ENCODE measurements at places on chromosomes 16 and 17.

DNA sequence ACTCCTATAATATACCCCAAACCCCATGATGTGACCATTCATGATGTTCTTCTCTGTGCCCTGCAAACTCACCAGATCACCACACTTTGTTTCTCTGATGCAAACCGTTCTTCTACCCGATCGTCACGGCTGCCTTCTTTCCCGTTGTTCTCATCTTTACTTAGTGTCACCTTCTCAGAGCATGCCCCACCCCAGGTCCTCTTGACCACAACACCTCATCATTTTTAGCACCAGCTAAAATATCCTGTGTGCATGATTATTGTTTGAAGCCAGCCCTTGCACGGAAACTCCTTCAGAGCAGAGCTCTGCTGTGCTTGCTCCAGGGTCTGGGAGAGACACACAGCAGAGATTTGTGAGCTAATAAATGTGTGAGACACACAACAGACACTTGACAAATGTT lies 38.9 kb upstream of the CREBBP start:
- no peak for DNase-seq

- DNase-seq, result no peak
Measured at GRCh38 chr17:69533481-69534234, 119.2 kb downstream of the MAP2K6 start.

DNA sequence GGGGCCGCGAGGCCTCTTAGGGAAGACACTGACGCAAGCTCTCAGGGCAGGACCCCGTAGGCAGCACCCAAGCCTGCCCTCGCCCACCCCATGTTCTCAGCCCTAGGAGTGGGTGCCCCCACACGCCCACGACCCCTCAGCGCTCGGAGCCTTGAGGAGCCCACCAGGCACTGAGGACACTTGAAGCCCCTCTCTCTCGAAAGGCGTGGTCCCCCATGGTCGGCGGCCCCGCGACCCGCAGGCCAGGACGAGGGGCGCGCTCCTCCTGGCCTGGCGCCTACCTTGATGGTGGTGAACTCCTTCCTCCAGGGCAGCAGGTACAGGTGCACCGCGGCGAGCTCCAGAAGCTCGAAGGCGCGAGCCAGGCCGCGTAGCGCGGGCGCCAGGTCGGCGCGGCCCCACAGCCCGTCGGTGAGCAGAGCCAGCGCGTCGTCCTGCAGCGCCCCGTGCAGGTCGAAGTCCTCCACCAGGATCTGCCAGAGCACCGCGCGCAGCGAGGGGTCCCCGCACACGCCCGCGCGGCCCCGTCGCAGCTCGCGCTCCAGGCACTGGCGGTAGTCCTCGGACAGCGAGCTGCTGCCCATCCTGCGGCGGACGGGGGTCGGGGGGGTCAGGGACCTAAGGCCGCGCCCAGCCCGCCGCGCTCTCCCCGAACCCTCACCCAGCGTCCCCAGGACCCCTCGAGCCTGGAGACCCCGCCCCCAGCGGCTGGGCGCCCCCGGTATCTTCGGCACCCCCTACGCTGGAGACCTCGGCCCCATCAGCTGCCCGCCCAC lies 668 bp downstream of the SPATA2L start:
- no peak for DNase-seq

DNA sequence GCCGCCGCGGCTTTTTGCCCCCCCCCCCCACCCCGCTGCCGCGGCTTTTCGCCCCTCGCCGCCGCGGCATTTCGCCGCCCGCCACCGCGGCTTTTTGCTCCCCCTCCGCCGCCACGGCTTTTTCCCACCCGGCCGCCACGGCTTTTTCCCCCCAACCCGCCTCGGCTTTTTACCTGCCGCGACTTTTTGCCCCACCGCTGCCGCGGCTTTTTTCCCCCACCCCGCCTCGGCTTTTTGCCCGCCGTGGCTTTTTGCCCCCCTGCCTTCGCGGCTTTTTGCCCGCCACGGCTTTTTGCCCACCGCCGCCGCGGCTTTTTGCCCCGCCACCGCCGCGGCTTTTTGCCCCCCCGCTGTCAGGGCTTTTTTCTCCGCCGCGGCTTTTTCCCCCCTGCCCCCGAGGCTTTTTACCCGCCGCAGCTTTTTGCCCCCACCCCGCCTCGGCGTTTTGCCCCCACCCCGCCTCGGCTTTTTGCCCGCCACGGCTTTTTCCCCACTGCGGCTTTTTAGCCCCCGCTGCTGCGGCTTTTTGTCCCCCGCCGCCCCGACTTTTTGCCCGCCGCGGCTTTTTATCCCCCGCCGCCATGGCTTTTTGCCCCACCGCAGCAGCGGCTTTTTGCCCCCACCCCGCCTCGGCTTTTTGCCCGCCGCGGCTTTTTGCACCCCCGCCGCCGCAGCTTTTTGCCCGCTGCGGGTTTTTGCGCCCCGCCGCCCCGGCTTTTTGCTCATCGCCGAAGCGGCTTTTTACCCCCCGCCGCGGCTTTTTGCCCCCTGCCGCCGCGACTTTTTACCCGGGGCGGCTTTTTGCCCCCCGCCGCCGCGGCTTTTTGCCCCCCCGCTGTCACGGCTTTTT lies 527.8 kb upstream of the WSB1 start:
- DNase-seq, result no peak

DNA sequence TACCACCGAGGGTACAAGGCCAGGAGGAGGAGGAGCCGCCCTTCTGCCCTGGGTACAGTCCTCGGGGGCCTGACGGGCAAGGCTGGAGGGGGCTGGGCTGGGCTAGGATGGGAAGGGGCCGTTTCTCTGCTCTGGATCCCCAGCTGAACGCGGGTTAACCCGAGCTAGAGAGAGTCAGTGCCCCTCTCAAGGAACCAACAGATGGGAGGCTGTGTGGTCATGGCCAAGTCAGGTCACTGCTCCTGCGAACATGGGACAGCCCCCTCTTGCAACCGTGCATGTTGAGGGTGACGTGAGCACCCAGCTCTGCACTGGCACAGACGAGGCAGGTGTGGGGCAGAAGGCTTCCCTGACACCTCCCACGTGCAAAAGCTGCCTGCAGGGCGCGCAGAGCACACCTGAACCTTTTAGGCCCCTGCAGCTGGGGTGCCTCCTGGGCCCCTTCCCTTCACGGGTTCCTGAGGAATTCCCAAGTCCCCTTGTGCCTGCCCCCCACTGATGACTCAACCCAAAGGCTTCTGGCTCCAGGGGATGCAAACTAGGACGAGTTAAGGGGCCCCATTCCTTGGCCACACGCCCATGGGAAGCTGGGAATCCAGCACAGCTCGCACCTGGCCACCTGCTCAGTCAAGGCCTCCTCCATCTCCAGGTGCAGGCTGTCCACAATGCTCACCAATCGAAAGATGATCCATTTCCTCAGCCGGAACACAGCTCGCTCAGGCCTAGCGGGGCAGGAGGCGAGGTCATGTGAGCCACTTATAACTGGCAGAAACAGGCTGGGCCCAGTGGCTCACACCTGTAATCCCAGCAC lies 6.3 kb downstream of the MYBBP1A start:
- DNase-seq, result no peak

DNA sequence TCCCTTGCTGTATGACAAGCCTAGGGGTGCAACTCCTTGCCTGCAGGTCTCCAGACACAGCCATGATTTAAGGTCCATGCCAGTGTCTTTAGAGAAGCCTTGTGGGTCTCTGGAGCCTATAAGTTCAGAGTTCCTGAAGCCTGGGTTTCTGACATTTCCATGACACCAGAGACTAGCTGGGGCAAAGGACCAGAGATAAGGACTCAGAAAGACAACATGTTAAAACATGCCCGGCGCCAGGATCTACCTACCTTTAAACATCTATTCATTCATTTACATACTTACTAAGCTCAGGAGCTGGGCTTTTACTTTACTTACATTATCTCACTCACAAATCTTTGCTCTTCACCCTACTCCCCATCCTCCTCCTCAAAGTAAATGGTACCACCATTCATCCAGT lies 1.5 kb downstream of the MRPL27 start:
- DNase-seq, result no peak

- DNase-seq, result no peak
Measured at GRCh38 chr17:7745748-7746470, 28.4 kb downstream of the DNAH2 start.
